Adrenal gland (tissue), 19 donors: ENCODE measurements at places on chromosomes 7 and 10. TPM values are rescaled to one million over a fixed set of nuclear protein-coding genes. Genes with fewer than 3 reads are reported as not detected.

GATA3 gene
- 4.3 TPM for total RNA-seq

GRCh38 chr7:27890205-27890849, 150.4 kb downstream of the TAX1BP1 start:
- DNase-seq = no peak

TMEM176A gene
- total RNA-seq = 37.4 TPM

ITGA8 gene
- 29.4 TPM for total RNA-seq

DNA sequence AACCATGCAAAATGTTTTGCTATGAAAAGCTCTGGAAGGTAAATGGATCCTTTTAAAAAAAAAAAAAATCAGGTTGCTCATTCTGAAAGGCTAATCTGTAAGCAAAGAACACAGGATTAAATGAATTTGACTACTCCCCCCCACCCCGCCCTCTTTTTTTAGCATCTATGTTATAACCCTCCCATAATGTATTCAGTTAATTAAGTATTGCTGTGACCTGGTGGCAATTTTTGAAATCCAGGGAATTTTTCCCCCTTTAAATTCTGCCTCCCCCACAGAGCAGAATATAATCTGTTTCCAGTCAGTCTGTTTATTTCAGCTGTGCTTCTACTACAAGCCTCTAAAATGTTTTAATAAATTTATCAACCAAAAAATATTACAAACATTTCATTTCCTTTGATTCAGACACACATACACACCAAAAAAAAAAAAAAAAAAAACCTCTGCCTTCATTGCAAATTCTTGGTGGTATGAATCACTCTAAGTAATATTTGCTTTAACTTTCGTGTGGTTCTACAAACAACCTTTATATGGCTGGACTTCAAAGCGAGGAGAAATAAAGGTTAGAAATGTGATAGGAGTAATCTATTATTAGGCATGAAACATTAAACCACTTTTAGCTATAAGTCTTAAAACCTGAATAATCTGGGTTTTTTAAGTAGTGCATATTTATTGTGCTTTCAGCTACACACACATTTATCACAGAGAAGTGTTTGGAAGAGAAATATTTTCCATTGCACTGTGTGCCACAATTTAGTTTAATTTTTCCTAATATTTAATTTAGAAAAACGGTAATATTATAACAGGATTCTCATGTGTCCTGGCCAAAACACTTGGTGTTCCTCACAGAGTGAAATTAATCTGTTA, 64.4 kb upstream of the ARID5B start:
- no peak for DNase-seq

GRCh38 chr7:21137640-21138039, 290.2 kb upstream of the SP4 start:
- DNase-seq = no peak

GRCh38 chr10:13146379-13146778, 15.0 kb upstream of the MCM10 start:
- no peak for DNase-seq

DNA sequence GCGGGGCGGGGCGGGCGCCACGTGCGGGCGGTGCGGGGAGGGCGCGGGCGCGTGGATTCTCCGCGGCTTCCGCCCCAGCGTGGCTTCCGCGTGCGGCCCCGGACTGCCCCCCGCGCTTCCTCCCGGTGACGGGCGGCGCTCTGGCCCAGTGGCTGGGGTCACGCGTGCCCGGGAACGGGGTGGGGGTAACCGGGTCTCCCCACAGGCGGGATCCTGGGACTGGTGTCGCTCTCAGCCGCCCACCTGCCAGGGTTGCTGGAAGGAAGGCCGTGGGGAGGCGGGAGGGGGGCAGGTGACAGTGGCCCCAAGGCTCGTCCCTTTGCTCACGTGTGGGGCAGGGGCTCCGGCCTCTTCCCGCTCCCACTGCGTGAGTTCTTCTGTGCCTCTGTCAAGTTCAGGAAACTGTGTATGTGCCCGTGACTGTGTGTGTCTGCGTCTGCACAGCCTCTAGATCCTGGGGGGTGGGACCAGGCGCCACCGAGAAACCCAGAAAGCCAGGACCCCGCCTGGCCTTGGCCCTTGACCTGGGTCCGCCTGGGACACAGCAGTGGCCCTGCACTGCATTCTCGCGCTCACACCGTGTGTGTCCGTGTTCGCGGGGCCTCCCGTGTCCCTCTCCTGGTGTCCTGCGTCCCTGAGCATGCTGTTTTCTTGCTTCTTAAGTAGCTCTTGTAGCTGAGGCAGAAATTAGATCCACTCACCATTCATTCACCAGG, 919 bp downstream of the MAFK start:
- DNase-seq = peak; percentile 65

DNA sequence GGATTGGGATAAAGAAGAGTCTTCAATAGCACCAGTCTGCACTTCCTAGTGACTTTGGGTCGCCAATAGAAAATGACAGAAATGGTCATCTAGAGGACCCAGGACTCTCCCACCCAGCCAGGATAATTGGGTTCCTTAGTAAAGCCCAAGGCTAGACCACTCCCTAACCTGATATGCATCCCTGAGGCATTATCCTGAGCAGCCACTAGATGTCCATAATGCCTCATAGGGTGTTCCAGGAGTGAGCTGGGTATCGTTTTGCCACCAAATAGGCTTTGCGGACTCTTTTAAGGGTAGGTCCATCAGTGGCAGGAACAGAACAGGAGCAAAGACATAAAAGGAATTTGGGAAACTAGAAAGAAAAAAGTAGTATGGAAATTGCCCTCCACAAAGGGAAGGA, 4.5 kb upstream of the LRRC4 start:
- DNase-seq = no peak

BHLHA15 gene
- not detected for total RNA-seq

DNA sequence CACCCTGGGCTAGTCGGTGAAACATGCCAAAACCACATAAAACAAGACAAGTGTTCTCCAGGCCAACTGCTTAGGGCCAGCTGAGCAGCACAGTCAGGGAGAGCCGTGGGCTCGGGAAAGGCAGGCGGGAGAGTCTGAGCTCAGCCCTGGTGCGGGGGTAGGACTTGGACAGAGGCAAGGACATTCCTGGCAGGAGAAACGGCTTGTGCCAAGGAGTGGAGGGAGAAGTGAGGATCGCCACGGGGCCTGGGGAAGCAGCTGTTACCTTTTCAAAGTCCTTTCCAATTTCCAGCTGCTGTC, 4.2 kb downstream of the ELN start:
- peak; percentile 66 for DNase-seq

TRIM73 gene
- total RNA-seq = 9.5 TPM

DNA sequence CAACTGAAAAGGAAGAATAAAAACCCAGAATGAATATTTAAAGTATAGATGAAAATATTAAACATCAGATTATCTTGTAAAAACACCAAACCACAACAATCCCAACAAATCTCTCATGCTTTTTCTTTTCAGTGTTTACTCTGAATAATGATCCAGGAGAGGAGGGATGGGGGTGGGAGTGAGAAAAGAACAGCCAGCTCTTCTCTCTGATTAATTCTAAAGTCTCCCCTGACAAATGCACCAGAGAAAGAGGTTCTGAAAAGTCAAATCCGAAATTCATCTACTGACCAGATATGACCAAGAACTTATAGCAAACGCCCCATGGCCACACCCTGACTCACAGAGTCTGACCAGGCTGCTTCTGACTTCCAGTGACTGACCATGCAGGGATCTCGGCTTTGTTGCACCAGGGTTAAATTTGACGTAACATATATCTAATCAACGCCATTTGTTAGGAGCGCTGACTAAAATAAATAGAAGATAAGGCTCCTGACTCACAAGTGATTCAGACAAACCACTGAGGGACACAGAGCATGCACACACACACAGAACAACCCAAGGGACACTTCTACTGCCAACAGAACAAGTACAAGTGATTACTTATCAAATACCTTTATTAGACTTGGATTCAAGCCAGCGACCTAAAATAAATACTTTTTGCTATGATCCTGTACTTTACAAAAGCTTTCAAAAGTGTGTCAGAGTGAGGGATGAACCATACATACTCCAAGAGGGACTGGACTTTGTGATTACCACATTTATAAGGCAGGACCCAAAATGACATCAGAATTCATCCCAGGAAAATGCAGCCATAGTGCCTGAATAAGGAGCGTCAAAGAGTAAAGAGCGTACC, 9.3 kb upstream of the SPOCK2 start:
- DNase-seq = peak; percentile 88

ANKRD30A gene
- total RNA-seq = not detected

SPDYE9 gene
- total RNA-seq = not detected

- no peak for DNase-seq
These were observed 104.0 kb downstream of the SRI start for GRCh38 chr7:88115816-88116215.

DNA sequence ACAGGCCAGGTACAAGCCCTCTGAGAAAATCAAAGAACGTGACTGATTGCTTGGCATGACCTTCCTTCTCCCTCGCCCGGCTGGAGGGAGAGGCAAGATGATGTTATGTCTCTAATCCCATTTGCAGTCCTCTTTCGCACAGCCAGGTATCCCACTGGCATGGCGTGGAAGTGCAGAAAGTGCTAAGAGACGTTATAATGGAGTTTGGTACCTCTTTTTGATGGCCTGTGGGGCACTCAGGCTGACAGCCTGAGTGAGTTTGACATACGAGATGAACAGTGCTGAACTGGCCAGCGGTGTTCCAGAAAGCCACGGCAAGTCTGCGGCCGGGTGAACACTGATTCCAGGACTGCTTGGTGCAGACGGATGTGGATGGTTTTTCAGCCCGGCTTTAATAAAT, 241.6 kb downstream of the RAB11FIP2 start:
- DNase-seq = no peak

DNA sequence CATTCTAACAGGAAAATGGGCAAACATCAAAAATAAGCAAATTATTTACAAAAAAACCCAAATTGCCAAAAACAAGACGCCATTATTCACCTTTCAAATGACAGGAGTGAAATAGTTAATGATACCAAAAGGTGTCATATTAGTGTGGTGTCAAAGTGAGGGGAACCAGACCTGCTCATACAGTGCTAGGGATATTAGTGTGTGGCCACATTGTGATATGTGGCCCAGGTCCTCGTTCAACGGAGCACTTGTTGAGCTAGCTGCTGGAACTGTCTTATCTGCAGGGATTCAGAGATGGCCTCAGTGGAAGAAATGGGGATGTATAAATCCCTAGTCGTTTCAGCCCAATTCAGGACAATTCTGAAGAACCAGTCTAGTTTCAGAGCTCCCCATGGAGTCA, 41.2 kb downstream of the GPR85 start:
- no peak for DNase-seq

GRCh38 chr10:112738606-112739591, 211.1 kb upstream of the TCF7L2 start:
- no peak for DNase-seq

GHITM gene
- total RNA-seq = 327 TPM

DNA sequence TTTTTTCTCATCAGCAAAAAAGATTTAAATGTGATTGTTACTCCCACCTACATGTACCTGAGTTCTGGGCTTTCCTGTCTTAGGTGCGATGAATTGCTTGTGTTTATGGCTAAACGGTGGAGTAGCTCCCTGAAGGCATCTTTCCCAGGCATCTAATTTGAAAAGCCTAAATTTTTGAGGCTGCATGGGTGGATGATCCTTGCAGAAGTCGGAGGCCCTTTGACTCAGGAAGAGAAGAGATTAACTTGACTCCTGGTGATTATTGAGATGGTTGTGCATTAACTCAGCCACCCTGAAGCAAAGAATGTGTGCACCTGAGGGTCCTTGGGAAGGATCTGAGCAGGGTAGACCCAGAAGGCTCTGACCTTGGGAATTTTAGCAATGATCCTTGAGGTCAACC, 155.6 kb upstream of the SEMA3C start:
- DNase-seq = no peak

GRCh38 chr7:150931199-150931869, 46.8 kb downstream of the KCNH2 start:
- DNase-seq = no peak

- no peak for DNase-seq
These were observed 174.3 kb downstream of the ADAM12 start for GRCh38 chr10:126214021-126214420.

- DNase-seq = no peak
These were observed 4.4 kb upstream of the GLI3 start for GRCh38 chr7:42241424-42241823.

LLCFC1 gene
- total RNA-seq = not detected

NACAD gene
- 1.3 TPM for total RNA-seq

SLIT1 gene
- 0.13 TPM for total RNA-seq

GRCh38 chr7:20440472-20441105, 109.9 kb downstream of the ITGB8 start:
- peak; percentile 43 for DNase-seq

GRCh38 chr7:80207501-80207900, 72.9 kb downstream of the GNAI1 start:
- DNase-seq = no peak

CPN1 gene
- not detected for total RNA-seq

DNA sequence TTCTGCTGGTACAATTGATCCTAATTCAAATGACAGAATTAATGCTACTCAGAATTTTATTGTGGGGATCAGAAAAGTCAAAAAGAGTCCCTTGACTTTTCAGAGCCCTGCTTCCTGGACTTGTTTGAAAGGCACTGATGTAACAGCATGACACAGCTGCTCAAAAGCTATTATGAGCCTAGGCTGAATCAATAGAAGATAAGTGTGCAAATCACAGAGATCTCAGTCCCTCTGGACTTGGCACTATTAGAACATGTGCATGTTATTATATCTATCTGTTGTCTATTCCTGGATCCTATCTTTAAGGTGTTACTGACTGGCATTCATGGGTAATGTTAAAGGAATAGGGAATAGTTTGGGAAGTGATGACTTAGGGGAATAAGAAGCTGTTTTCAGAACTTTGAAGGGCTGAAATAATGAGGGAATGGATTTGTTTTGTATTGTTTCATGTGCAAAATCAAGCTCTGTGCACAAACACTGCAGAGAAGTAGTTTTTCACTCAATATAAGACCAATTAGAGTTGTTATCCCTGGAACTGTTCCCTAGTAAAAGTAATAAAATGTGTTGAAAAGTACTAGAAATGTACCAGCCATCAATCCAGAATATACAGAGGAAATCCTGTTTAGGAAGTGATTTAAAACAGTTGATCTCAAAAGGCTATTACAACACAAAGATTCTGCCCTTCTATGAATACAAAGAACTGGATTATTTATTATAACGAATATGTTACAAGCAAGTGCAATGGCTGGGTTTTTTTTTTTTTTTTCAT, 814.9 kb upstream of the C7orf33 start:
- no peak for DNase-seq

DNA sequence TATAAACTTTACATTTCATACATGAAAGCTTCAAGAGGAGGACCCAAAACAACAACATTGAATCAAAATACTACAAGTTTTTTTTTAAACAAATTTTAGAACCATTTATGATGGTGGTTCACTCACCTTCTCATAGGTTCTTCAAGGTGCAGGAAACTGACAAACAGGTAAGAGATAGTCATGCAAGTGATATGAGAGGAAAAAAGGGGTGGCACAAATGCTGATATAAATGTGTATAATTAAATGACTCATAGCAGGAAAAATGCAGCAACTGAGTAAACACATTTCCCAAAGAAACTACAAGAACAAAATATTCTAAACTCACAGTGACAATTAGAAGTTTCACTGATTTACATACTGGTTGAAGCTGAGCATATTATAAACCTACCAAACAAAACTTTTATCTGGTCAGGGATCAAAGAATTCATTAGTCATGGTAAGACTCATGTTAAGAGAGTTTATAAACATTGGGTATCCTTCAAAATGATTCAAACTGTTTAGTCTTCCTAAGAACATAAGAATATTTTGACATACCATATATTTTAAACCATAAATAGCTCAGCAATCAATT, 14.1 kb downstream of the ZWINT start:
- DNase-seq = no peak

ASAH2B gene
- 2.1 TPM for total RNA-seq
